Effector CD4-positive, alpha-beta T cell (primary cell): ENCODE measurements at places on chromosomes 6 and 20.
A peak's percentile ranks its signal among the peaks of the same experiment; 100 is the strongest.

DNA sequence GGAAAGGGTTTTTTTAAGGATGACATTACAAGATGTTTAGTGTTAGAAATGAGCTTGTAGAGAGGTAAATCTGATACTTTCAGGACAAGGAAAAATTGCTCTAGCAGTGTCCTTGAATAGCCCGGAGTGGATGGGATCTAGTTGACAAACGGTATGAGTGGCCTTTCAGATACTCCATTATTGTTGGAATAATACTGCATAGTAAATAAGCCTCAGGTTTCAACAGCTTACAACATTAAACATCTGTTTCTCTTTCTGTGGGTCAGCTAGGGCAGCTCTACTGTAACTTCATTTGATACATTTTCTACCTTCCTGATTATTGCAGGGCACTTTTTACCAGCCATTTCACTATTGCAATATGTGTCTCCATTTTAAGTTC is 118.0 kb downstream of the B3GAT2 start:
- no peak for DNase-seq

DNA sequence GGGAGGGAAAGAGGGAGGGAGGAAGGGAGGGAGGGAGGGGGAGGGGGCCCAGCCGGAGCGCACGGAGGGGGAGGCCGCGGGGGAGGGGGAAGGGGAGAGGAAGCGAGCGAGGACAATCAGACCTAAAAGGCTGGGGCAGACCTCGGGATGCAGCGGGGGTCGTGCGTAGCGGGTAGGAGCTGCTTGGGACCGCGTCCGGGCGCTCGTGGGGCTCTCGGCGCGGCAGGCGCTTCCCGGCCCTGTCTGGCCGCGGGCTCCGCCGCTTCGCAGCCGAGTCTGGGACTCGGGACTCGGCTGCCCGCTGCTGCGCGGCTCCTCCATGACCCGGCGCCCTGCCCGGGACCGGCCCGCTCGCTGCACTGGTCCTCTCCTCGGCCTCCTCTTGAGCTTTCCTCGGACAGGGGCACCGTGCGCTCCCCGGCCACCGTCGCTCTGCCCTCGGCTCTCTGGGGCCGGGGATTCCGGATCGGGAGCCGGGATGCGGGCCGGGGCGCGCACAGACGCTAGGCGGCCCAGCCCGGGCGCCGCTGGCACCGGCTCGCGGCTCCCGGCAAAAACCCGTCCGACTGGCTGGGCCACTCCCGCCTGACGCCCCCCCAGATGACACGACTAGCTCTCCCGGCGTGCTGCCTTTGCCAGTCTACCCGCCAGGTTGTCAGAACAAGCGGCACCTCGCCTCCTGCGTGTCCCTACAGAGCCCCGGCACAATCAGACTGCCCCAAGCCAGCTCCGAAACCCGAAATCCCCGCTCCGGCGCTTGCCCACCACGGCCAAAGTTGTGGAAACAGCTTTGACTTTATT is 2.2 kb downstream of the TFAP2A start:
- DNase-seq = no peak

- peak; percentile 59 for DNase-seq
Observed at GRCh38 chr20:58660855-58661597, 9.9 kb downstream of the STX16 start.

DNA sequence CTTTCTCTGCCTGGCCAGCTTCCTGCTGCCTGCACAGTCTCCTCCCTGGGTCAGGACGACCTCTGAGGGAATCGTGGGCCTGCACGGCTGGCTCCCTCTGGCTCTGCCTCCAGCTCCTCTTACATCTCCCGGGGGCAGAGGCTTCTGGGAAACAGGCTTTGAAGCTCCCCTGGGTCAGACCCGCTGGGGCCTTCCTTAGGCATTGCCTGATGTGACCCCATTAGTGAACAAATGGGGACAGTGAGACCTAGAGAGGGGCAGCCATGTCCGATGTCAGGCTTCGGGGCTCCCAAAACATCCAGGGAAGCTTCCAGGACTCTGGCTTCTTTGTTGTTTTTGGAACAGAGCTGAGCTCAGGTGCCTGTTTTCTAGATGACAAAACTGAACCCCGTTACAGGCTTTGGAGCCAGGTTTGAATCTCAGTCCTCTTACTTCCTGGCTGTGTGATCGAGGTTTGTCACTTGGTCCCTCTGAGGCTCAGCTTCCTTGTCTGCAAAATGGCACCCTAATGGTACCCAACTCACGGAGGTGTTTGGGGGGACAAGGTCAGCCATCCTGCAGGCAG is 94.3 kb downstream of the CEBPB start:
- no peak for DNase-seq

DNA sequence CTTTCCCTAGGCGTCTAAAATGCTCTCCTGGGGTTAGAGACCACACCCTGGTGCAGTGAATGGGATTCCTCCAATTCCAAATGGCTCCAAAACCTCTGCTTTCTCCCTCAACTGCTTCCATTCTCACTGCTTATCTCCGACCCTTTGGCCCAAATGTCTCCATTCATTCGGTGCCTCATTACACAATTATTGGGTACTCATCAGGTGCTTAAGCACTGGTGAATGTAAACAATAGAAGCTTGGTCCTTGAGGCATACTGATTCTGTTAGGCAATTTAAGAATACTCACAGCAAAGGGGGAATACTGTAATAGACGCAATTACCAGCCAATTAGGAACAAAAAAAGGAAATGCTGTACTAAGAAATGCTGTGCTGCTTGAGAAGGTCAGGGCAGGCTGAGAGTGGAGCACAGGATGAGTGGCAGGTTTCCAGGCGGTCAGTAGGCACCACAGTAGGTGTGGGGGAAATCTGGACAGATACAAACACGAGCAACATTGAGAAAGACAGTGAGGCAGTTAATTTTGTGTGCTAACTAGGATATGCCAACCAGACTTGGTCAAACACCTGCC is 23.0 kb downstream of the GMDS start:
- no peak for DNase-seq

GRCh38 chr6:18515767-18516166 is 128.6 kb downstream of the RNF144B start:
- no peak for DNase-seq

- no peak for DNase-seq
Observed at GRCh38 chr6:132731086-132731485, 17.2 kb upstream of the VNN1 start.
